Stimulated activated CD4-positive, alpha-beta T cell treated with anti-CD3 and anti-CD28 coated beads, Interleukin-1b, Interleukin-23, amount 100 ng/mL, for 1 hour (primary cell): ENCODE measurements at places on chromosomes 6 and 20.

DNA sequence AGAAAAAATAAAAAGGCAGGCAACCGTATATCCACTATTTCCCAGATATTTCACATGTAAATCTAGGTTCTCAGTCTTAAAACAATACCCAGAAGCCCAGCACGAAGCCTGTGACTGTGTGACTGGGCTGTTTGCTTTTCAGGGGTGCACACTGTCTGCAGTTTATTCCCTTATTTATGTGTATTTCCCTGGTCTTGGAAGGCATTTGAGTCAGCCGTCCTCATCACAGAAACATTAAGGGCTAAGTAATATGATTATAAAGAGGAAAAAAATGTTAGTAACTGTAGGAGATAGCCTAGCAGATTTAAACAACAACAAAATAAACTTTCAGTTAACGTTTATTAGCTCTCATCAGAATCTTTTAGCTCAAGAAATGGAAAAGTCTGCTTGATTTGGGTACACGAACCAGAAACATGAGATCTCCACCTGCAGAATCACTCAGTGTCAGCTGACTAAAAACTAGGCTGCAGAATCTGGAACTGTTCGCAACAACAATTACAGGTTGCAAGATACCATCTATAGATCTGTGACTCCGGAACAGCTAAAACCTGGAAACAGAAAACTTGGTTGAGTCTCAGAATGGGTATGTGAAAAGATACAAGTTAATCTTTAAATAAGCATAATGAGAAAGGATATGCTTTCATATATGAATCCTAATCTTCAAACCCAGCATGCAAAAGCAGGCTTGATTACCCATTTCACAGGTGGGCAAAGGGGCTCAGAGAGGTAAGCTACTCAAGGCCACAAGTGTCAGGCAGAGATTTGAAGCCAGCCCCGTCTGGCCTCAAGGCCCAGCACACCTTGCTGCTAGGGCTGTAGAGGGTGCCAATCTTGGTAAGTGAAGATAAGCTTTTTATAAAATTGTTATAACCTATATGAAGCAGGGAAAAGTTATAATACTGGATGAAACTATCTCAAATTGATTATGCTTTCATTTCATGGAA, 21.1 kb downstream of the GCLC start:
- no peak for DNase-seq

GRCh38 chr6:33017018-33017417, 7.6 kb upstream of the HLA-DOA start:
- DNase-seq = no peak

GRCh38 chr6:110474500-110474899, 1.9 kb downstream of the SLC22A16 start:
- DNase-seq = no peak

DNA sequence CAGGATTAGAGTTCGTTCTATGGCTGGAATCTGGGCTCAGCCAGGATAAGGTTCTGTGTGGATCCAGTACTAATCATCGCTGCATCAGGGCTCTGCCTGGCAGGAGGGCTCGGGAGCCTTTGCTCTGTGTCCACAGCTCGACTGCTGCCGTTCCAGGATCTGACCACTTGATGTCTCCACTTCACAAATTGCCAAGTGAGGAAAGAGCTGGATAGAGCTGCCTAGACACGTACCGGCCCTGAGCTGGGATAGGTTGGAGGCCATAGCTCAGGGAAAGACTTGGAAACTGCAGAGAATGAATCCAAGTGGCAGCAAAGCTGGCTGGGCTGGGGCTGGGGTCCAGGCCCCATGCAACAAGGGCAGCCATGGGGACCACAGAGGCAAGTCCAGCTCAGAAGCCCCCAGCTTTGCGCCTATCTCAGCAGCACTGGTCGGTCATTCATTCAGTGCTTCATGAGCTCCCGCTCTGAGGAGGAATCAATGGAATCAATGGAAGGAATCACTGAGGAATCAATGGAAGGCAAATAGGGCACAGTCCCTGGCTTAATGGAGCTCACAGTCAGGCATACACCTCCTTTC, 38.0 kb upstream of the TOP1 start:
- DNase-seq = peak; percentile 22

GRCh38 chr20:23766531-23766930, 15.8 kb upstream of the CST1 start:
- DNase-seq = no peak

DNA sequence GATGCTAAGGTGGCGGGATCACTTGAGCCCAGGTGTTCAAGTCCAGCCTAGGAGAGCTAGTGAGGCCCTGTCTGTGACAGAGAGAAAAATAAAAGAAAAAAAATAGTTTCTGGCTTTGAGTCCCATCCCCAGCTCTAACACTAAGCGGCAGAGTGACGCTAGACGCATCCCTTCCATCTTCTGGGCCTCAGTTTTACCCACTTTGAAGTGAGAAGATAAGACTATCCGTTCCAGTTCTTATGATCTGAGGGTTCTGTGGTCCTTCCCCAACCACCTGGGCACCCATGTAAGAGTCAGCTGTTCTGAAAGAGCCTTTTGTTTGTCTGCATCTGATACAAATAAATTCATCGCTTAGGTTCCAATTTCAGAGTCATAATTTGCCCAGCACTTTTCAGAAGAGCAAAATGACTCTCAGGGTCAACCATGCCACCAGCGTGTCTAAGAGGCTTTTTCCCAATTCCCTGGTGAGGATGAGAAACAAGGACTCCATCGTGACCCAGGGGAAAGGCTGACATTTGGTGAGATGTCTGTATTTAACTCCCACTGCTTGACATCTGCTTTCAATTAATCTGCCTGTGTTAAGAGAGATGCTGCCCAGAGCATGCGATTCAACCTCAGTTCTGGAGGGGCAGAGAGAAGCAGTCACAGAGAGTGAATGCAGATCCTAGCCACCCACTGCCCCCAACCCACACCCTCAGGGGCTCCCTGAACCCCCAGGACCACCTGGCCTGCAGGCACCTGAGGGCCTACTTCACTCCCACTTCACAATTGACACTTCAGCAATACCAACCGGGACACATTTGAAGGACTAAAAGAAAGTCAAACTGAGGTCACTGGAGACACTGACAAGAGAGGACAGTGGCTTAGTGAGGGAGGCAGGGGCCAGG, 131.6 kb upstream of the TOP1 start:
- no peak for DNase-seq

DNA sequence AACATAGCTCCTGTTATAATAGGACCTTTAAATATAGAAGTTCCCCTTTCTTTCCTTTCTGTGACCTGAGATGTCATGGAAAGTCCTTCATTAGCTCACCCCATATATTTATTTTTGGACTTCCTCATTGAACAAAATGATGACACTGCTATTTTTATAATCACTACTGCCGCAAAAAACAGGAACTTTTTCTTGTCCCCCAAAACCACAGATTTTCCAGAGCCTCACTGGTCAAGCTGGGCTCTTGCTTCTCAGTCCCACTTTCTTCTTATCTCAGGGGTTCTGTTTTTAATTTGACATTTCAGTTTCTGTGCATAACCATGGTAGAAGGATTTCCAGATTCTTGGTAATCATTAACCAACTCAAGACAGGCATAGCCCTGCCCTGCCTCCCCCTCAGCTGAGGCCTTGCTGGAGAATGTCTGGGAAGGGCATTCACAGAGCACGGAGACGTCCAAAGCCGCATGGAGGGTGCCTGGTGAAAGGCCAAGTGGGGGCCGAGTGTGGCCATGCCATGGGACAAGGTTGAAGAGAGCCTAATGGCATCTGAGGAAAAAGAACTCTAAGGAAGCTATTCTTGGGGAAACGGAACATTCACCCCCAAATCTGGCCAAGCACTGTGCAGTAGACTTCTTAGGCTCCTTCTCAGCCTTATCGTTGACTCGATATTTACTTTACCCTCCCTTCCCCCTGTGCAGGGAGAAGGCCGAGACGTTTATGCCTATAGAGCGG, 73.7 kb downstream of the EDN1 start:
- no peak for DNase-seq

- no peak for DNase-seq
These were observed 80.8 kb downstream of the RCAN2 start for GRCh38 chr6:46410334-46410953.

DNA sequence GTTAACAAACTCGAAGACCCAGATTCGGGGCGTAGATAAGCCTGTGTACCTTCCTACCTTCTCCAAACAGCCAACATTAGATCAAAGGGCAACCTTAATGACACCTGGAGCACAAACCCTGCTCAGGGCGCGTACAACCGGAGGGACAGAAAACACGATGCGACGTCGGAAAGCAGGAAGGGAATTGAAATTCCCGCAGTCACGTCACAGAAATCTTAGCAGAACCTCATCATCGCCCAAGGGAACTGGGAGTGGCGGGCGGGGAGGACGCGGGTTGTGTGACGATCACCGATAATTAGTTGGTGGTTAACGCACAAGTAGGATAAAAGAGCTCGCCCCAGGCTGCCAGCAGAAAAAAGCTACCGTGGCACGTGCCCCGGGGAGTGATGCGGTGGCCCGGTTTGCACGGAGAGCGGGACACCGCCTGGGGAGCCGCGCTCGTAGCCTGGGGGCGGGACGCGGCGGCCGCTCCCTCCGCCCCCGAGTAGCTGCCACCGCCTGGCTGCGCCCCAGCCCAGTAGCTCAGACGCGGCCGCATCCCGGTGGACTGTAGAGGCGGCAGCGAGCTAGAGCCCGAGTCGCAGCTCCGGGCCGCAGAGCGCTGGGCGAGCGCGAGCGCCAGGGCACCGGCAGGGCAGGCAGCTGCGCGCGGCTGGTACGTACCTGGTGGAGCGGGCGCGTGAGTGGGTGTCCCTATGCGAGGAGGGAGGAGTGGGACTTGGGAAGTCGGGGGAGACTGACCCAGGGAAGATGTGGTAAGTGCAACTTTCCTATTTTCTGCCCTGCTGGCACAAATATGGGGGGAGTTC, at the start of gene PKIB:
Gene PKIB (plus strand): TSS at position 525 of the 809 bp plus-strand sequence. CDS start 107,390 bp downstream, outside the sequence.
- DNase-seq = no peak

GRCh38 chr20:33663161-33664084, 1.3 kb downstream of the C20orf144 start:
- DNase-seq = peak; percentile 51

GRCh38 chr6:143026696-143027449, 33.8 kb upstream of the AIG1 start:
- peak; percentile 11 for DNase-seq
